T-helper 1 cell treated with Interleukin-12 subunit alpha and Interleukin-12 subunit beta and Interleukin-4 antibody, amounts not matched to agents 30 ng/mL and 1 ng/mL, for 36 hours (primary cell): ENCODE measurements at places on chromosomes 5 and 9. TPM values are rescaled to one million over a fixed set of nuclear protein-coding genes. Genes with fewer than 3 reads are reported as not detected.

Gene C9orf153
- 0.25 and 0.54 TPM in 2 replicates for total RNA-seq

Gene DOCK8
- total RNA-seq = 266 and 274 TPM in 2 replicates

Gene CEL
- 1.5 and 1.8 TPM in 2 replicates for total RNA-seq

Gene CDK7
- total RNA-seq = 31.5 and 32.4 TPM in 2 replicates

Gene DYNC2I2
- total RNA-seq = 36.8 and 38.3 TPM in 2 replicates

Gene LCN1
- not detected in 2 replicates for total RNA-seq

Gene DNAH5
- not detected in 2 replicates for total RNA-seq

Gene GLRX
- total RNA-seq = 56.4 and 65.9 TPM in 2 replicates

Gene ZNF462
- total RNA-seq = 0.71 TPM in 2 replicates

Gene OGN
- 0.15 TPM in 1 of 2 replicates, not detected in the other for total RNA-seq

Gene SPATA31E1
- total RNA-seq = not detected in 2 replicates

Gene CCDC192
- not detected in 2 replicates for total RNA-seq

Gene PCDHB16
- total RNA-seq = not detected in 2 replicates

Gene MLANA
- total RNA-seq = not detected in 2 replicates

Gene MZB1
- total RNA-seq = 83.6 and 83.7 TPM in 2 replicates

Gene LMX1B
- not detected in 2 replicates for total RNA-seq

Gene LRRC19
- total RNA-seq = not detected in 2 replicates

Gene STOM
- 108 and 109 TPM in 2 replicates for total RNA-seq

Gene CAVIN4
- total RNA-seq = 0.12 and 0.20 TPM in 2 replicates

Gene FREM1
- 0.02 TPM in 1 of 2 replicates, not detected in the other for total RNA-seq

Gene F12
- total RNA-seq = 0.22 TPM in 1 of 2 replicates, not detected in the other

Gene SARDH
- 0.41 and 0.71 TPM in 2 replicates for total RNA-seq

Gene LRRC26
- not detected in 2 replicates for total RNA-seq

Gene FBP2
- not detected in 2 replicates for total RNA-seq

Gene ANKRD34B
- total RNA-seq = not detected in 2 replicates

Gene WWC1
- not detected in 2 replicates for total RNA-seq
